Stimulated activated CD8-positive, alpha-beta memory T cell treated with anti-CD3 and anti-CD28 coated beads, Interleukin-4, amount 100 ng/mL, for 1 hour (primary cell): ENCODE measurements at places on chromosomes 4 and X.

DNA sequence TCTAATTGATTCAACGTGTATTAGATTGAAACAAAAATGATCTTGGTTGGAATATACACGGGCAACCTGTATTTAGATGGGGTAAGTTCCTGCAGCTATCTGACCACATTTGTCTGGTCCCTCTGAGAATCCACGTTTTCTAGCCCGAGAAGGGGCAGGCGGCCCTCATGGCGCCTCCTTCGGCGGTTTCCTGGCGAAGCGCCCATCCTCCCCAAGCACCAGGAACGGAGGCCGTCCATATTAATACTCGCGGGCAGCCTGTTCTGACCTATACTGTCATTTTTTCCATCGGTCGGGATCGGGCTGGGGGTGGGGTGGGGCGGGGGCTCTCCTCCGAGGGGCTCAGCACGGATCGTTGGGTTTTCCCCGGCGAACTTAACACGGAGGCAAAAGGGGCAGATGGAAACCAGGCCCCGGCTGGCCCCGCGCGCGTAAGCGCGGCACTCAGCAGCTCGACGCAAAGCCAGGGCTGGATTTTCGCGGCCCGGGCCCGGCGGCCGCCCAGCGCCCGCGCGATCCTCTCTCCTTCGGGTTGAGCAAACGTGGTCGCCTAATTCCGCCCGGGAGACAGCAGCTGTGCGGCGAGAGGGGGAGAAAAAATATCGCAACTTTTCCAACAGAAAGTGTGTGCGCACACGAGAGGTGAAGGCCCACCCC lies 77.2 kb upstream of the BCOR start:
- no peak for DNase-seq

DNA sequence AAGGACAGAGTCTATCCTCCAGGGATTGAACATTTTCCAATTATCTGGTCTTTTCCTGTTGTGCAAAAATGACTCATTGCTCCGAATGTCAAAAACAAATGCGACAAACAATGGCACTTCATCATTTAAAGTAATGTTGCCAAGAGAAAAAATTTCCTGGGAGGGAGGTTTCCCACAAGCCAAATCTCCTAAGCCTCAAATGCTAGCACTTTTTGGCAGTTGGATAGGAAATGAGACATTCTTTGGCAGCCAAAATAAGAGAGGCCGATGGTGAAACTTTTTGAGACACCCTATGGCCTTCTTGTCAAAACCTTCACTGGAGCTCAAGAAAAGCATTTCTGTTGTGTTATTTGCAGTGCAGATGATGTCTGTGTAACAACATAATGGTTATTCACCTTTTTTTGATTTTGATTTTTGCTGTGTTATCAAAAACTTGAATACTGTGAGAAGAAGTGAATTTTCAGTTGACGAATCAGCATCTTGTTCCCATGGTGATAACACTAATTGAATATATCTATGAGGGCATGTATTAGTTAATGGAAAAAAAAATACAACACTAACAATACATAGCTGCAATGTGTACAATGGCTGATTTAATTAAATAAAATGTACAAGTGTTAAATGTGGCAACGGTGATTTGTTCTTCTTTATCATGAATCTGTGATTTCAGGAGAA lies 333.8 kb downstream of the ANK2 start:
- no peak for DNase-seq

DNA sequence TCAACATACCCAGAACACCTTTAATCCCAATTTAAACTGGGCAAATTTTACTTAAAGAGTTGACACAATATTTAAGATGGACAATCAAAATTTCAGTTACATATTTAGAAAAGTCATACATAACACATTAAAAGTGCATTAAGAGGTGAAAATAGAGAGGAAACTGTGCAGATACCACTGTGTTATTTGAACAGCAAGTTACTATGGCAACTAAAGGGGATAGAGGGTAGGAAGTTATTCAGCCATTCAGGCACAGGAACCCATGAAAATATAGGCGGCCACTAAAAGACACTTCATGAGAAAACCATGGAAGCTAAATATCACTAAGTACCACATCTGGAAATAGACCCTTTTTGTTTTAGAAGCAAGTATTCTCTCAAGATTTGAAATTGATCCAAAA lies 75.1 kb downstream of the PDGFC start:
- no peak for DNase-seq

DNA sequence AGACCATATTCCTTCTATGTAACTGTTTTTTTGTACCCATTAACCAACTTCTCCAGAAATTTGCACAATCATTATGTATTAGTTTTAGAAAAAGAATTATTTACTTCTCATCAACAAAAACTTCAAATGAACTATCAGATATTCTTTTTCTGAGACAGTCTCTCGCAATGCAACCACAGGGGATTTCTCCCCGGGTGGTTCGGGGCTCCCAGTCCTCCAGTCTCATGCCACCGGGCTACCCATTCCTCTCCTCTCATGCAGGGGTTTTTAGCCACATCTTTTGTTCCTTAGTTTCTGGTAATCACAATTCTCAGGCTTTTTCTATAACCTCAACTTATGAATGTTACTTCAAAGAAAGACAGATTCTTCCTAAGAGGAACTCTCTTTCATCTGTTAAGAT lies 46.6 kb upstream of the CLNK start:
- DNase-seq = no peak

- no peak for DNase-seq
Measured at GRCh38 chrX:66074920-66075879, 35.3 kb upstream of the VSIG4 start.

DNA sequence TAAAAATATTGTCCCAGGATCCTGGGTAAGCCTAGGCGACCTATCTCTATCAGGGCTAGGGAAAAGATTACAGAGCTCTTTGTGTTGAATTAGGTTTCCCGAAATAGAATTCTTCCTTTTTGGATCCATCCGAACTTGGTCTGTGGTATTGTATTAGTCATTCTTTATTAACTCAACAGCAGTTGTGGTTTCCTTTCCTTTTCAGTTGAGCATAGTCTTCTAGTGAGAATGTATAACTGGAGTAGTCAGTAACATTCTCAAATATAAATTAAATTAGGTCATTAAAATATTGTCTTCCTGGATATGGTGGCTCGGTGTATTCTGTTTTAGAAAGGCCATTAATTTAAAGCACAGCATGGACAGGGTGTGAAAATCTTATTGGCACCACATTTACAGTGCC lies 520.4 kb downstream of the NLGN4X start:
- DNase-seq = no peak

DNA sequence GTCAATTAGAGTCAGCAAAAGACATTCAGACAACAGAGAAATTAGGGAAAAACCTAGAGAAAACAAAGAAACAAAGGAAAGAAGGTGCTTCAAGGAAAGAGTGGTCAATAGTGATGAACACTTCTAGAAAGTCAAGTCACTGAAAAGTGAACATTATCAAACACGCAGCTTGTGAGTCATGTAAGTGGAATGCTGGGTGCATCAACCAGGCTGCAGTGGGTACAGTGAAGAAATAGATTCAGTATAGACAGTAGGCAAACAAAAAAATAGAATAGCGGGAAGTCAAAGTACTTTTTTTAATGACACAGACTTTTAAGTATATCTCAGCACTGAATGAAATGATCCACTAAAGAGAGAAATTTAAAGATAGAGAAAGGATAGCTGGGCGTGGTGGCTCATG lies 245.8 kb downstream of the ARHGAP24 start:
- DNase-seq = no peak
